ENCODE measurements at places on chromosomes 6 and 20.

DNA sequence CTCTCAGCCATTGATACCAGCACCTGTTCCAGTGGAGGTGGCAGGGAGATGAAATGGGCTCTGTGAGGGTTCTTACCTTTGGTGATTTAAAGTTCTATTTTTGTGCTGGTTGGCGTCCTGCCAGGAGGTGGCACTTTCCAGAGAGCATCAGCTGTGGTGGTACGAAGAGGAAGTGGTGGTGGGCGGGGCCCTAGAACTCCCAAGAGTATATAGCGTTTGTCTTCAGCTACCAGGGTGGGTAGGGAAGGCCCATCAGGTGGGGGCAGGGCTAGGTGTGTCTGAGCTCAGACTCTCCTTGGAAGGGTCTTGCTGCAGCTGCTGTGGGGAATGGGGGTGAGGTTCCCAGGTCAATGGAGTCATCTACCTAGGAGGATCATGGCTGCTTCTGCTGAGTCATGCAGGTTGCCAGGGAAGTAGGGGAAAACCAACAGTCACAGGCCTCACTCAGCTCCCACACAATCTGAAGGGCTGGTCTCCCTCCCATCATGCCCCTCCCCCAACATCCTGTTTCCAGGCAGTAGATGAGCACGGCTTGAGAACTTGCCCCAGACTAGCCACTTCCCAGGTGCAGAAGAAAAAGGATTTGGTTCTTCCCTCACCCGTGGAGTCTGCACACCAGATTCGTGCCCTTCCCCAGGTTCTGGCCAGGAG, 46.6 kb downstream of the MOXD1 start:
- no peak for DNase-seq

- DNase-seq, result no peak
These were observed 9.1 kb downstream of the C6orf52 start for GRCh38 chr6:10685092-10685915.

DNA sequence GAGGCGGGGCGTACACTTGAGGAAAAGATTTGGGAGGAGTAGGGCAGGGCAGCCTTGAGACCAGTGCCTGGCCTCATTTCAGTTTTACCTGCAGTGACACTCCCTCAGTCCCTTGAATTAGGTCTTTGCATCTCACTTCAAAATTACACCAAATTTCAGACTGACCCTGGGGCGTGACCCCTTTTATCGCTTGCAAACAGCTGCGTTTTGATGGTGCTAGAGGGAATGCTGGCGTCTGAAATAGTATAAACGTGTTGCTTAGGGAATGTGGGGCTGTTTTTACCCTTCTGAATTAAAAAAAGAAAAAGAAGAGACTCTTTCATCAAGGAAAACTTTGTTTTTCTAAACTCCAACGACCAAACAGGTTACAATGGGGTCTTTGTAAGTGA, 21.0 kb downstream of the COL9A1 start:
- no peak for DNase-seq

DNA sequence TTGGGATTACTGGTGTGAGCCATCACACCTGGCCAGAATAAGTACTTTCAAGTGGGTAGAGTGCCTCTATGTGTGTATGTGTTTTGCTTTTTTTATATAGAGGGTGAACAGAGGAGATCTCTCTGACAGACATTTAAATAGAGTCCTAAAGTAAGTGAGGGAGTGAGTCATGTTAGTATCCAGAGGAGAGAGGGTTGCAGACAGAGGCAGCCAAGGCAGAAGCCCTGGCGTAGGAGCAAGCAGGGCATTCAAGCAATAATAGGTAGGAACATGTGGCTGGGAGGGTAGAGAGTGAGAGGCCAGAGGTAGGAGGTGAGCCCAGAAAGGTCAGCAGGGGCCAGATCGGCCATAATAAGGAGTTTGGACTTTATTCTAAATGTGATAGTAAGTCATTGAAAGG, 48.9 kb downstream of the PHF20 start:
- peak; percentile 39 for DNase-seq

GRCh38 chr6:109318328-109318876, 63.9 kb downstream of the CD164 start:
- no peak for DNase-seq

DNA sequence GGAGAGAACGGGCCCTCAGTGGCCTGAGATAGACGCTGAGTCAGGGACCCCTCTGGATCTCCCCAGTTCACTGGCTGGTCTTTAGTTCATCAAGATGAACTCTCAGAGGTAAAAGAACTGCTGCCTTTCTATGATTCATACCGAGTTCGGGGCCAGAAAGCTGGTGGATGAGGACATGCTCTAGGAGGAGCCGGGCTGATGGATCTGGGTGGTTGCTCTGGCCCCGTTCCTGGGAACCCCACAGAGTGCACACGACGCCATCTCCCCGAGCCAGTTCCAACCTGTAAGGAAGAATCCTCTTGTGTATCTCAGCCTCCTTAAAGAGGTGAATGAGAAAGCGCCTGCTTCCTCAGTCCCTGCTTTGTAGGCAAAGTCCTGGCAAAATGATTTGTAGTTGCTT, 142.6 kb upstream of the PDE10A start:
- no peak for DNase-seq

- DNase-seq, result no peak
These were observed 107.8 kb downstream of the FBXO5 start for GRCh38 chr6:152874846-152875568.

DNA sequence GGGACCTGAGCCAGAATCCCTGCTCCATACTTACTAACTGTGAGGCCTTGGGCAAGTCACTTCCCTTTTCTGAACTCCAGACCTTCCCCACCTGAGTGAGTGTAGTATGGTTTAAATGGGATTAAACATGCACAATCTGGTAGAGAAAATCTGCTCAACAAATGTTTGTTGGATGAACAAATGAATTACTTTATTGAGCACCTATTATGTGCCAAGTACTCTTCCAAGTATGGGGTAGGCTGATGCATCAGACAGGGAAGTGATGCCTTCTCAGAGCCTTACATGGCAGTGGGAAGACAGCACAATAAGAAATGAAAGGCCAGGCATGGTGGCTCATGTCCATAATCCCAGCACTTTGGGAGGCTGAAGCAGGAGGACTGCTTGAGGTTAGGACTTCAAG, 15.0 kb upstream of the LBP start:
- DNase-seq, result no peak

DNA sequence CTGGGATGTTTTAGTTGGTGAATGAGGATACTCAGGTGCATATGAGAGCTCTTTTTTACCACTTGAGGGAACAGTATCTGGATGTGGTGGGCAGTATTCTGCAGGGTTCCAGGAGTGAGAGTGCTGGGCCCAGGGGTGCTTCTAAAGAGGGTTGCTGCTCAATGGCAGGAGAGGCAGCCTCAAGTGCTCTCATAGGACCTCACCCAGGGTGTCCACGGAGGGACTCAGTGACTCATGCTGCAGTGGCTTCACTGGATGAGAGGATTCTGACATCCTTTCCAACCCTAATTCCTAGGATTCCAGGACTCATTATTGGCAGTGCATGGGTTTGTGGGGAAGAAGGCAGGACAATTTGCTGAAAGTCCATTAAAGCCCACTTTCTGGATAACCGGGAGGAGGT, 176.6 kb upstream of the FERMT1 start:
- DNase-seq, result no peak

DNA sequence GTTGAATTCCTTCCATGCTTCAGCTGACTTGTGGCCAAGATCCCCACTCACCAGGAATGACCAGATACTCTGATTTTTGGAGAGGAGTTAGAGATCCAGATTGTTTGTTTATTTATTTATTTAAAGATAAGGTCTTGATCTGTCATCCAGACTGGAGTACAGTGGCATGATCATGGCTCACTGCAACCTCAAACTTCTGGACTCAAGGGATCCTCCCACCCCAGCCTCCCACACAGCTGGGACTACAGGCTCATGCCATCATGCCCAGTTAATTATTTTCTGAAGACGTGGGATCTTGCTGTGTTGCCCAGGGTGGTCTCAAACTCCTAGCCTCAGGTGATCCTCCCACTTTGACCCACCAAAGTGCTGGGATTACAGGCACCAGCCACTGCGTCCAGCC, 4.1 kb upstream of the SPATA2 start:
- DNase-seq, result no peak
